AG08396 (cell line): ENCODE measurements at places on chromosomes 7 and 10.

- peak; percentile 28 for DNase-seq
Measured at GRCh38 chr7:38374507-38374906, 101.1 kb upstream of the TARP start.

GRCh38 chr7:93044147-93044810, 73.5 kb downstream of the SAMD9 start:
- peak; percentile 32 for DNase-seq

GRCh38 chr7:94289071-94289470, 105.6 kb upstream of the COL1A2 start:
- peak; percentile 75 for DNase-seq

DNA sequence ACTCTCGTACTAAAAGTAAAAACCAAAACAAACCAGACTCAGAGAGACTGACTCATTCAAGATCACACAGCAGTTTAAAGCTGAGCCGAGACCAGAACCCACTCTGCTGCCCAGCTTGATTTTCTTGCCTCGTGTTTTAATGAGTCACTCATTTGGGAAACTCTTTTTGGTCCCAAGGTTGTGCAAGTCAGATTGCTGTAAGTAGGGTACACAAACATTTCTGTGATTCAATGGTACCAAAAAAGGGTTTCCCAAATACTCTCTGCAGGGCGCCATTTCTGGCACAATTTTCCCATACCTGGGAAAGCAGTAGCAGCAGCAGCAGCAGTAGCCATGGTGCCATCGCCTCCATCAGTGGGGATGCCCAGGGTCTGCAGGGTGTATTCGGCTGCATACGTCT, 69.9 kb downstream of the ASAH2B start:
- peak; percentile 9 for DNase-seq

DNA sequence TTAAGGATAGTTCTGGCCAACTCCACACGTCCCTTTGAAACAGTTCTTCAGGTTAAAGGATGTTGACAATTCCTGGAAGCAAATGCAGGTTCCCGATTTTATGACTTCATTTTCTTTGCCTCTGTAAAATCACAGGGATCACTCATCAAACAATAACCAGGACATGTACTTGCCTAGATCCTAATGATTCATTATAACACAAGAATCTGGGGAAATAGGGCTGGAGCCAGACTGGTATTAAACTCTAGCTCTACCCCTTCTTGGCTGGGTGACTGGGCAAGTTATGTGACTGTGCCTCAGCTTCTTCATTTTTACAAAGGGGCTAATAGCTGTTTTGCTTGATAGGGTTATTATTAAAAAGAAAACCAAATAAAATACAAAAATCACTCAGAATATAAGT, 56.0 kb upstream of the KCND2 start:
- DNase-seq = no peak
